ENCODE measurements at places on chromosomes 3 and 15. TPM values are rescaled to one million over a fixed set of nuclear protein-coding genes. Genes with fewer than 3 reads are reported as not detected.

The C3orf70 gene
- 4.2 TPM for total RNA-seq

The UPK1B gene
- total RNA-seq = not detected

The SUCLG2 gene
- 38.1 TPM for total RNA-seq

The SLC12A8 gene
- 1.0 TPM for total RNA-seq

The AMIGO3 gene
- under 0.01 TPM for total RNA-seq

The SYNM gene
- total RNA-seq = 53.2 TPM

The FEZF2 gene
- total RNA-seq = not detected

The VEPH1 gene
- total RNA-seq = 1.0 TPM

The MYO5C gene
- 3.7 TPM for total RNA-seq

Data from skeletal muscle tissue (tissue), 5 donors.